ENCODE measurements at places on chromosomes 3 and 15.

GRCh38 chr3:143511174-143511879 is 336.9 kb downstream of the SLC9A9 start:
- DNase-seq, result no peak

DNA sequence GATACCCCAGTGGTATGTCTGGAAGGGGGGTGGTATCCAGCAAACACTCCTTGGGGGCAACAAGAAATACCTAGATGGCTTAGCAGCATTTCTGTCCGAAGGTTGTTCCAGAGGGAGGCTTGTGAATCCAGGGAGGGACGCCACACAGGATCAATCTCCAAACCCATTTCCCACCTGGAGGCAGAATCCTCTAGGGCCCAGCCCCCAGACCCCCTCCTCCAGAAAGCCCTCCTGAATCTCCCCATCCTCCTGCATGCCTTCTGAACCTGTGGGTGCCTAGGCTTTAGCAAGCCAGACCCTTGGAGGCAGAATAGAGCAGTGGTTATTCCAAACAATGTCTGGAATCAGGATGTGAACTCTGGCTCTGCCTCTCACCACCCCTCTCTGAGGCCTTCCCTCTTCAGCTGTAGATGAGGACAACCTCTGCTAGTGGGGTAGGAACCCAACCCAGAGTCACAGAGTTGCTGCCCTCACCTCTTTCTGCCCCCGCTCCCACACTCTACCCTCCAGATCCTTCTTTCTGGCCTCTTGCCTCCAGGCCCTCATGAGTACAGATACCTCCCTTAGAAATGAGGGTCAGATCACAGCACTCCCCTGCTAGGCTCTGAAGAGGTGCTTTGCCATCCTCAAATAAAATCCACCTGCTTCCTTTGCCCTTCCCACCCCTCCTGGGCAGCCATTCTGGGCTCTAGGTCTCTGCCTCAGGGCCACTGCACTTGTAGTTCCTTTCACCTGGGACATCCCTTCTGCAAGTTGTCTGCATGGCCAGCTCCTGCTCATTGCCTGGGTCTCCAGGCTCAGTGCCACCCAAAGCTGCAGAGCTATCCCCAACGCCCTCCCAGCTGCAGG is 8.1 kb downstream of the CISH start:
- DNase-seq, result no peak

DNA sequence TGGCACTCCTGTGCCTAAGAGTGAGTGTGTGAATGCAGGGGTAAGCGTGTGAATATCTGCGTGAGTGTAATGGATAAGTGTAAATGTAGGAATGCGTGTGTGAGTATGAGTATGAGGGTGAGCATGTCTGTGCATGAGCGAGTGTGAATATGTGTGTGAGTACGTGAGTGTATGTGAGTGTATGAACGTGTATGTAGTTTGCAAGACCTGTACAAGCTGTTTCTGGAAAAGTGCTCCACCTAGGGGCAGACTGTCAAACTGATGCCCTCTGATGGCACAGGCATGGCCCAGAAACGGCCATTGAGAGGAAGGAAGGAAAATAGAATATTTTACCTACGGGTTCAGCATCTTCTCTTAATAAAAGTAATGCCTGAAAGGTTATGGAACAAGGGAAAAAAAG is 24.4 kb upstream of the FRMD4B start:
- peak; percentile 67 for DNase-seq

DNA sequence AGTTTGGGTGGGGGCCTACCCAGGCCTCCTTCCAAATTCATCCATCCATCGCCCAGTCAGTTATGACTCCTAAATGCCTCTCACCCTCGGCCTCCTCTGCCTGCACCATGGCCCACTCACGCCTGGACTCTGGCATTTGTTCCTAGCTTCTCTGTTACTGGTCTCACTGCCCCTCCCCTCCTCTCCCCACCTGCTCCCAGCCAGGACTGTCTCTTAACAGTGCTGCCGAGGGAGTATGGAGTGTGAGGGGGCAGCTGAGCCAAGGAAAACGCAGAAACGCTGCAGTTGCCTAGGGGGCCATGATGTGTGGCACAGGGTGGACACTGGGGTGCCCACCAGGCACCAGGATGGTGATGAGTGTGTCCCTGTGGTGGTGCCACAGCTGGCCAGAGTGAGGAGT is 3.1 kb downstream of the RCCD1 start:
- DNase-seq, result no peak

- no peak for DNase-seq
These were observed 26.3 kb downstream of the SPTSSB start for GRCh38 chr3:161345023-161345422.

DNA sequence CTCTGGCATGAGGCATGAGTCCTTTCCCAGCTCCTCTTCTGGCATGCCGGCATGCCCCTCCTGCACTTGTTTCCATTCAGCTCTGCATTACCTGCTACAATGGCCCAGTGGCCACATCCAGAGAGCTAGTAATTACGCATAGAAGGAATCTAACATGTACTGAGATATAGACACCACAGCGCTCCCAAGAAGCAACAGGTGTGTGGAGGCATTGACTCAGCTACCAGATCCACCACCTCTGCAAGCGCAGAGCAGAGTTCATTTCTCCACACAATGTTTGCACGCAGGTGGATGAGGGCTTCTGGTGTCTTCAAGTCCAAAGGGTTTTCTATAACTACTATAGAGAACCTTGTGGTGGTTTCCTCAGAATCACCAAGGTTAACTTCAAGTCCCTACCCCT is 4.2 kb downstream of the MOBP start:
- DNase-seq, result no peak

DNA sequence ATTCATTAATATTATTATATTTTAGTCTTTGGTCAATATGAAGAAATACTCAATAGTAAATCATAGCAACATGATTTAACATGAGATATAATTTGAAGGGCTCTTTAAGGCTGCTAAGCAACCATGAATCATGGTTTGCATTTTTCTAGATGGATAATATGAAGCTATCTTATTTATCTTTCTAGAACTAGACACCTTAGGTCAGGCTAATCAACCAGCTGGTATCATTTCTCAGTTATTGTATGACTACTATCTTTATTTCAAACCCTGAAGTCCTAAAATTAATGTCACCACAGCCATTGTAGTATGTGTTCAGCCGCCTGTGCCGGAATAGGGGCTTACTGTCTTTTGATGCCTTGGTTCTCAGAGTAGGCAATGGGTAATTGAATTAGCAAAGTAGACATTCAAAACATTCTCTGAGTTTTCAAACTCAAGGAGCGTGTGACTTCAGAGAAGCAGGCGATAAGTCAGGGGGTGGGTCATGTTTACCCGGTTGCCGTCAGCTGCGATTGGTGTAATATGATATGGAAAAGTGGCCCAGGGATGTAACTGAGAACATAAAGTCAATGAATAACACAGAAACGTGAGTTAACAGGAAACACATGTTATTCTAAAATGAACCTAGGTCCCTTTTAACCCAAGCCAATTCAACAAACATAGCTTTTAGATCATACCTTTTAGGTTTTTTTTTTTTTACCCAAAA is 93.4 kb upstream of the CTDSPL start:
- DNase-seq, result peak; percentile 45

- DNase-seq, result no peak
These were observed 596.3 kb downstream of the PYDC2 start for GRCh38 chr3:192057261-192057660.

DNA sequence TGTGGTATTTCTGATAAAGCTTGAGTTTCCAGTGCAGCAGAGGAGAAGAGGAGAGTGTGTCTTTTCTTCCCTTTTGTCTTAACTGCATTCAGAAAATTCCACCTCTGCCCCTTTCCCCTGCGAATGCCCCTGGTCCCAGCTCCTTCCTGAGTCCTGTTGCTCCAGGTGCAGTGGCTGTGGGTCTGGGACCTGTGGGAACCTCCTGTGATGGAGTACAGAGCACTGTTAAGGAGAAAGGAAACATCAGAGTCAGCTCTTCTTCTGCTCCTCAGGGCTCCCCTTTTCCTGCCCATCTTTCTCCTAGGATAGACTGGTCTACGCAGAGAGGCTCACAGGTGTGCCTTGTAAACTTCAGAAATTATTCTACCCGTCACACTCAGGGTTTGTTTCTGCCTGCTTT is 165.8 kb upstream of the ROPN1 start:
- no peak for DNase-seq

DNA sequence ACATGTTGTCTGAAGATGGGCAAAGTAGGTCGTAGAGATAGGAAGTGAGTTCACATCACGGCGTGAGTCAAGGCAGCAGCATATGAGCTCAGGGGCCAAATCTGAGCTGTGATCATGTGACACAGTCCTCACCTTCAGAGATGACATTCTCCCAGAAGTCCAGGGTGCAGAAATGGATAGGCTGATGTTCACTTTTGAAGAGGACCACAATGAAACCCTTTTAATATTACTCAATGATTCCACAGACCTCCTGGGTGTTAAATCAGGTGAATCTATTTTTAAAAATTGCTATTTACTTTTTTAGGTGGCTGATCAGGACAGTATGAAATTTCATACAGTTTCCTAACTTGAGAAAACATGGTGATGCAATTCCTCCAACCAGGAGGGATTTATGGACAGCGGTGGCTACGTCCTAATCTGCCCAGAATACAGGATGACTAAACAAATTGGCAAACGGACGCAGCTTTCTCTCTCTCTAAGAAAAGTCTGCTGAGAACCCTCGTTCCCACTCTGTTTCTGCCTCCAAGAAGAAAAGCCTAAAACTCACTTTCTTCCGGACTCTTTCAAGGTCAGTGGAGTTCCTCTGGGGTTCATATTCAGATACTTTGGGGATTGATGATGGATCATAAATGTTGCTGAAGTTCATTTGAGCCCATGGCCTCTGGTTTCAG is 34.4 kb downstream of the B3GNT5 start:
- peak; percentile 78 for DNase-seq

DNA sequence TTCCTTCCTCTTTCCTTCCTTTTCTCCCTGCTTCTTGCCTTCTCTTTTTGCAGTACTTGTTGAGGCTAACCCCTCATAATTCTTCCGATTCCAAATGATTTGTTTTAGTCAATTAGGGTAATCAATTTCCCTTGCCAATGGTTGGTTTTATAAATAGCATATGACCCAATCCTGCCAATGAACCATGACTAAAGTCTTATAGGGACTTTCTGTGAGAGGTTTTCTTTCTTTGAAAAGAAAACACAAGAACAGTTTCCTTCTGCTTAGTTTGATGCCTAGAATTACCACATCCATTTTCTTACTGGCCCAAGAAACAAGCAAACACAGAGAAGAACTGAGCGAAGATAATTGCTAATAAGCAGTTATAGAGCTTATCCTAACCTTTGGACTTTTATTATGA is 292.5 kb upstream of the SATB1 start:
- DNase-seq, result no peak

DNA sequence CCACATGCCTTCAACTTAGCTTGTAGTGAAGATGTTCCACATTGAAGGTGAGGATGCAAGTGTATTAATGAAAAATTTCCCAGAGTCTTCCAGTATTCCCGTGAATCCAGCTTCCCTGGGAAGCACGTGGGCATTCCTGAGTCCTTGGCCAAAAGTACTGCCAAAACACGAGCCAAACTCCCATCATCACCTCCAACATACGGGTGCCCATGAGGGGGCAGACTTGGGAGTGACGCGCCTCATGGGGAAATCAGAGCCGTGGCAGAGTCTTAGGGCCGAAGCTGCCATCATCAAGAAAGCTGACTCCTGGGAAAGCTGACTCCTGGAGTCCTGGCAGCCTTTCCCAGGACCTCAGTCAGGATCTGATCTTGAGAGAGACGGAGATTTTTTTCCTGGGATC is 20.1 kb upstream of the TM2D3 start:
- no peak for DNase-seq

GRCh38 chr3:175398676-175399075 is 539.5 kb downstream of the NAALADL2 start:
- peak; percentile 49 for DNase-seq

GRCh38 chr15:80159811-80160569 is 7.2 kb downstream of the FAH start:
- DNase-seq, result no peak

GRCh38 chr3:2765002-2765579 is 345.1 kb downstream of the IL5RA start:
- DNase-seq, result peak; percentile 1

DNA sequence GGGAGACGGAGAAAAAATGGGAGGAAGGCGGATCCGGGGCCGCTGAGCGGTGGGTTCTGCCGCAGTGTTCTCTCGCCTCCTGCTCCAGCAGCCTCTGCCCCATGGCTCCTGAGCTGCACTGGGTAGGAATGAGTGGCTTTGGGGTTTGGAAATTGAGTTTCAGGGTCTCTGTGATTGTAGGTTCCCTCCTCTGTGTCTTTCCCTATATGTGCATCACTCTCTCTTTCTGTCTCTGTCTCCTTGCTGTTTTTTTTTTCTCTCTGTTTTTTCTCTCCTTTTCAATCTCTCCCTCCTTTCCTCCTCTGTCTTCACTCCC is 1.9 kb downstream of the GRM7 start:
- no peak for DNase-seq

GRCh38 chr15:45106002-45106790 is 7.8 kb downstream of the DUOX2 start:
- DNase-seq, result no peak

GRCh38 chr3:192317564-192317963 is 409.8 kb downstream of the FGF12 start:
- no peak for DNase-seq

- no peak for DNase-seq
These were observed 219.4 kb downstream of the MEIS2 start for GRCh38 chr15:36880913-36881460.

GRCh38 chr3:152760591-152760990 is 74.3 kb upstream of the P2RY1 start:
- DNase-seq, result no peak

DNA sequence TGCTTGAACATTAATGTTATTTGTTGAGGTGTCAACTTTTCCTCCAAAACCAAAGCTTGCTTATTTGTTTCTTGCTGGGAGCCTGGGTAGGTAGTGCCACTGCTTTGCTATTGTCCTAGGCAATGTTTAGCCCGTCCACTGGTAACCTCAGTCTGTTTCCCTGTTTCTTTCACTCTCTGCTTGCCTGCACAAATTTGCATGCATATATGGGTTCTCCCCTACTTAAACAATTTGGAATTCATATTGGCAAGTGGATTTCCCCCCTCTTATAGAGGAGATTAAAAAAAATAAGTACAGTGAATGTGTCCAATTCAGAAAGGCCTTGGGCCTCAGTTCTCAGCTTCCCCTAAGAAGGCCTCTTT is 45.0 kb upstream of the BOC start:
- DNase-seq, result no peak

- no peak for DNase-seq
These were observed 56.9 kb downstream of the ACAD9 start for GRCh38 chr3:128936341-128936740.

DNA sequence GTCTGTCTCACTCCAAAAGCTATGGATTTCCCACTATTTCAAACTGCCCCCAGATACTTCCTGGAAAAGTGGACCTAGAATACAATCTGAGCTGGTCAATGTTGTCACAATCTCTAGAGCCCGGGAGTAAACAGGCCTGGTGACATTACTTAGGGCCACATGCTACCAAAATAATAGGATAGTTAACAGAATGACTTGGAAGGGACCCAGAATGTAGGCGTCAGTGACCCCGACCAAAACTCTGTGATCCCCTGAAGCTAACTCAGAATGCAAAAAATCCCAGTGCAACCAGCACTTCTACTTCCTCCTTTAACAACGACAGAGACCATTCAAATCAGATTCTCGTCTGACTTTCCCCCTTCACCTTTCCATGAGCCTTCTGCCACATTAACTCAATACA is 51.5 kb upstream of the CDV3 start:
- no peak for DNase-seq

- DNase-seq, result no peak
These were observed 97.7 kb upstream of the SAMMSON start for GRCh38 chr3:69901802-69902201.

GRCh38 chr3:167116120-167116922 is 263.8 kb downstream of the ZBBX start:
- no peak for DNase-seq

- DNase-seq, result no peak
These were observed 6.5 kb downstream of the NT5DC2 start for GRCh38 chr3:52527039-52527731.

All from fibroblast of upper back skin (primary cell).